HT-29 (cell line): ENCODE measurements at places on chromosomes 5 and 9. TPM values are rescaled to one million over a fixed set of nuclear protein-coding genes. Genes with fewer than 3 reads are reported as not detected.

- DNase-seq = no peak
Observed at GRCh38 chr5:131530706-131531331, 104.2 kb downstream of the RAPGEF6 start.

DNA sequence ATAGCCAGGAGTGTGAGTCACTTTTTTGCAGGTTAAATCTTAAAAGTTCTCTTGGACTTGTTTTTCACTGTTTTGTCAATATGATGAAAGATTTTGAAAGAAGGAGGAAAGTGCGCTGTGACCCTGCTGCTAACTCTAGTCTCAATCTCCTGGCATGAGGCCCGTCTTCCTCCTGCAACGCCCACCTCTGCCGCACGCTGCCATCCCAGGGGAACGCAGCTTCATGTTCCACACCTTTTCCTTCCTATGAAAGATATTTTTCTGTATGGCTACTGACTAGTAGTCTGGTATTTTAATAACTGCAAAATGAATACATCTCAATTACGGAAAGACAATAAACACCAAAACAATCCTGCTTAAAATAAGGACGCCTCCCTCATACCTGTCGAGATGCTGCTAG is 8.3 kb downstream of the PPIC start:
- DNase-seq = no peak

SMIM3 gene
- 13.4 and 18.6 TPM in 2 replicates for total RNA-seq

CRB2 gene
- 0.78 and 0.94 TPM in 2 replicates for total RNA-seq

- DNase-seq = no peak
Observed at GRCh38 chr5:26868504-26868903, 169.9 kb downstream of the CDH9 start.

HMGXB3 gene
- 49.0 and 53.6 TPM in 2 replicates for total RNA-seq

- peak; percentile 73 for DNase-seq
Observed at GRCh38 chr9:76458903-76459693, at the start of gene GCNT1. TSS of gene GCNT1 (plus strand) at chr9:76459182. CDS start at chr9:76502382, 43,200 bp downstream.

- no peak for DNase-seq
Observed at GRCh38 chr5:60185231-60186099, 291.9 kb upstream of the PDE4D start.

ANKHD1 gene
- total RNA-seq = 68.9 and 74.6 TPM in 2 replicates

ESM1 gene
- total RNA-seq = not detected in 2 replicates

DNA sequence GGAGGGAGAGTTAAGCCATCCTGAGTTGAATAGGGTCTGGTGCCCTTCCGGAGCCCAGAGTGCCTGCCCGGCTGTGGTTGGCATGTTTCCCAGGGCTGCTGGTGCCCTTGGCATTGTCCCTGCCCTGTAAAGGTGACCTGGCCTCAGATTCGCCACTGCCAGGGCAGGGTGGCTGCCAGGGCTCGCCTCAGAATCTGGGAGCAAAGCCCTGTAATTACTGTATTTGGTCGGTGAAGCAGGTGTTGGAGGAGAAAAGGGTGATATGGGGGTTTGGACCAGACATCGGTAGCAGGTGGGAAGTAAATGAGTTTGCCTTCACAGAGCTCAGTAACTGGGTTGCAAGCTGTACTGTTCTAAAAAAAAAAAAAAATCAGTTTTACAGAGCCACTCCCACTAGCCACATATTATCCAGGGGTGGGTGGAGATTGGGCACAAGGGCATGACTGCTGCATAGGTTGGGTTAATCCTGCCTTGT is 47.6 kb downstream of the RGS3 start:
- DNase-seq = no peak

- no peak for DNase-seq
Observed at GRCh38 chr9:121954477-121955140, 138.5 kb downstream of the TTLL11 start.

EPB41L4B gene
- total RNA-seq = 8.2 and 10.1 TPM in 2 replicates

- DNase-seq = no peak
Observed at GRCh38 chr9:70772601-70773000, 348.8 kb downstream of the TRPM3 start.

DNA sequence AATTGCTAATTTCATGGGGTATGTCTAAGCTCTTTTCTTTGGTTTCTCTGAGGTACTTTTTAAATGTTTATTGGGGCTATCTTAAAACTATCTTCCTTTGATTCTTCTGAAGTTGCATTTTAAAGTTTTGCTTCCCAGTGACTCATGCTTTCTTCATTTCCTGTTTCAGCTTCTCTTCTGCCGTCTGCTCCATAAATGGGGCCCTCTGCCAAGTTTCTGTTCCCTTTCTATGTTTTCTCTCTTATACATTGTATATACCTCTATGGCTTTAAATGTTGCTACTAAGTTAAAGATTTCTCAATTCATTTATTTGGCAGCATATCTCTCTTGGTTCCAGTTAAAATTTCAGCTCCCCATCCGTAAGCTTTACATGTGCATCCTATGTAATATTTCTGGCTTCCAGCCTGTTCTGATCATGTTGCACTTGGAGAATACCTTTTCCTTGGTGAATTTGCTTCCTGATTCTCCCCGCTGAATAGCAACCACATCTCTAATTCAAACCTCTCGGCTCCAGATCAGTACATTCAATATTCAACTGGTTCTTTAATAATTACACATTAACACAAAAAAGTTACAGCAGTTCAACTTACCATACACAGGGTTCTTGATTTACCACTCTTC is 125.3 kb downstream of the ST8SIA4 start:
- peak; percentile 76 for DNase-seq

ZFP2 gene
- not detected in 2 replicates for total RNA-seq

- no peak for DNase-seq
Observed at GRCh38 chr9:9099646-9100045, 1300.1 kb upstream of the DMAC1 start.

- peak; percentile 88 for DNase-seq
Observed at GRCh38 chr9:91197232-91198181, 164.2 kb downstream of the AUH start.

SLIT3 gene
- not detected in 2 replicates for total RNA-seq

- DNase-seq = no peak
Observed at GRCh38 chr9:101269591-101270283, 115.1 kb downstream of the BAAT start.

DIRAS2 gene
- total RNA-seq = not detected in 2 replicates

DNA sequence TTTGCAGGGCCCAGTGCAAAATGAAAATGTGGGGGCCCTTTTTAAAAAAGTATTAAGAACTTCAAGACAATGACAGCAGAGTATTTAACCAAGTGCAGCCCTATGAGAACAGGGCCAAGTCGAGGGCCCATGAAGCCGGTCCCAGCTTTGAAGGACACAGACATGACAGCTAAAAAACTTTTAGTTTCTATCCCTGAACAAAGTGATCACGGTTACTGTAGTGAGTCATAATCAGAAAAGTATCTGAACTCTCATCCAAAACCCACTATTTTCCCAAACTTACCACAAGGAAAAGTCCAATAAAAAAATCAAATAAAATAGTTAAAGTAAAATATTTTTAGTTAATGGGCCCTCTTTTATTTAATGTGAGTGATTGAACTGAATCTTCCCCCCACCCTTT is 126.0 kb downstream of the MEF2C start:
- DNase-seq = no peak

- no peak for DNase-seq
Observed at GRCh38 chr9:87889882-87890252, 7.2 kb downstream of the SPATA31E1 start.

- no peak for DNase-seq
Observed at GRCh38 chr9:133323991-133324703, 11.8 kb downstream of the SURF6 start.

DNA sequence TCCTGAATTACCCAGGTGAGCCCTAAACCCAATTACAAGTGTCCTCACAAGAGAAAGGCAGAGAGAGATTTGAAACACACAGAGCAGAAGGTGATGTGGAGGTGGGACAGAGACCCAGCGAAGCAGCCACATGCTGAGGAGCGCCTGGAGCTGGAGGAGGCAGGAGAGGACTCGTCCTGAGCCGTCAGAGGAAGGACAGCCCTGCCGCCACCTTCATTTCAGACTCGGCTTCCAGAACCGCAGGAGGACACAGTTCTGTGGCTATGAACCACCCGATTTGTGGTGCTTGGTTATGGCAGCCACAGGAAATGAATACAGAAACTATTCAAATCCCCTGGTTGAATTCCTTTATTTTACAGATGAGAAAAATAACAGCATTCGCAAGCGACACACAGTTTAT is 16.4 kb upstream of the FBP1 start:
- no peak for DNase-seq

DNA sequence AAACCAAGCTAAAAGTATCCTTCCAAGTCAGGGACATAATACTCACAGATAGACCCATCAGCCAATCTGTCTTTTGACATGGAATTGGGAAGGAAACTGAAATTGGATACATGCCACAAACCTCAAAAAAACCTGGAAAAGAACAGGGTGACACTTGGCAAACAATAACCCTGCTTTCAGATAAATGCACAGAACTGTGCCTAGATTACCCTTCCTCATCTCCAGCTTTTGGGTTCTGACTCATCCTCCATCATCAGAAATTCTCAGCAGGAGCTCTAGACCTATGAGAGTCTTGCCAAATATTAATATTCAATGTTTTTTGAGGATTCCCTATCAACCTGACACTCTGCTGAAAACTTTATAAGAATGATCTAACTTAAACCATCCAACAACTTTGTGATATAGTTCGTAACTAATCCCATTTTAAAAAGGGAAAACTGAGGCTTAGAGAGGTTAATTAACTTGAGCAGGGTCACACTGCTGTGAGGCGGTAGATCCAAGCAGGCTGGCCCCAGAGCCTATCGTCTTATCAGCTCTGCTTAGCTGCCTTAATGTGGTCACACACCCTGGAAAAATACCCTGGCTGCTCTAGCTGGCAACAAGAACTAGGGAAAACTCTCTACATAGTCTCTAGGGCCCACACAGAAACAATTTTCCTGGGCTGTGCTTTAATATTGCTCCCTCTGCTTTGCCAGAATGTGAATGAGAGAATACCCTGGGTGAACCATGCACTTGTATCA is 157.0 kb upstream of the TRPC7 start:
- no peak for DNase-seq

DNA sequence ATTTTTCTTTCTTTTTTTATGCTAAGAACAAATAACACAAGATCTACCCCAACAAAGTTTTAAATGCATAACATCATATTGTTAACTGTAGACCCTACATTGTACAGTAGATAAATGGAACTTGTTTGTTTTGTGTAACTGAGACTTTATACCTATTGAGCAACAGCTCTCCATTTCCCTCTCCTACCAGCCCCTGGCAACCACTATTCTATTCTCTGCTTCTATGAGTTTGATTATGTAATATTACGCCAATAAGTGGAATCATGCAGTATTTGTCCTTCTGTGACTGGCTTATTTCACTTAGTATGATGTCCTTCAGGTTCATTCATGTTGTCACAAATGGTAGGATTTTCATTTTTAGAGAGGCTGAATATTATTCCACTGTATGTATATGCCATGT is 308.2 kb upstream of the PRR16 start:
- DNase-seq = no peak
